Calu3 (cell line): ENCODE measurements at places on chromosomes 4 and X. TPM values are rescaled to one million over a fixed set of nuclear protein-coding genes. Genes with fewer than 3 reads are reported as not detected.

DNA sequence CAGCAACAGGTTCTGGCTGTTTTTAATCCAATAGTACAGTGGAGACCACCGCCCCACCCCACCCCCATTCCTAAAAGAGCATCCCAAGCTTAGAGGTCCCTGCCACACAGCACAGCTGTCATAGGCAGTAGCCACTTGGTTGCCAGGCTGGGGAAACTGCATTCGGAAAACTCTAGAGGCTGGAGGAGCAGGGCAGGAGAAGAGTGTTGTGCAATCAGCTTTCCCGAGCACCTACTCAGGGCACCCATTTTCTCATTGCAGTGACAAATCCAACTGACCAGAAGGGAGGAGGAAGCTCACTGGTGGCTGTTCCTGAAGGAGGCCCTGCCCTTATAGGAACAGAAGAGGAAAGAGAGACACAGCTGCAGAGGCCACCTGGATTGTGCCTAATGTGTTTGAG, 1.1 kb downstream of the CXCL1 start:
- H3K27me3 ChIP-seq: no peaks in the 10 kb centered on the region
- peaks cover 18% of the 10 kb centered on the region for H3K4me1 ChIP-seq
- peaks cover 57% of the 10 kb centered on the region for H3K36me3 ChIP-seq
- peak overlapping the region; percentile 88 for H3K4me3 ChIP-seq
- H3K27ac ChIP-seq: peak overlapping the region; percentile 29

GRCh38 chr4:100569196-100569595, 51.4 kb upstream of the EMCN start:
- H3K27ac ChIP-seq: no peak overlapping the region
- no peak overlapping the region for H3K4me3 ChIP-seq
- no peaks in the 10 kb centered on the region for H3K27me3 ChIP-seq
- H3K36me3 ChIP-seq: no peaks in the 10 kb centered on the region
- no peaks in the 10 kb centered on the region for H3K4me1 ChIP-seq

DNA sequence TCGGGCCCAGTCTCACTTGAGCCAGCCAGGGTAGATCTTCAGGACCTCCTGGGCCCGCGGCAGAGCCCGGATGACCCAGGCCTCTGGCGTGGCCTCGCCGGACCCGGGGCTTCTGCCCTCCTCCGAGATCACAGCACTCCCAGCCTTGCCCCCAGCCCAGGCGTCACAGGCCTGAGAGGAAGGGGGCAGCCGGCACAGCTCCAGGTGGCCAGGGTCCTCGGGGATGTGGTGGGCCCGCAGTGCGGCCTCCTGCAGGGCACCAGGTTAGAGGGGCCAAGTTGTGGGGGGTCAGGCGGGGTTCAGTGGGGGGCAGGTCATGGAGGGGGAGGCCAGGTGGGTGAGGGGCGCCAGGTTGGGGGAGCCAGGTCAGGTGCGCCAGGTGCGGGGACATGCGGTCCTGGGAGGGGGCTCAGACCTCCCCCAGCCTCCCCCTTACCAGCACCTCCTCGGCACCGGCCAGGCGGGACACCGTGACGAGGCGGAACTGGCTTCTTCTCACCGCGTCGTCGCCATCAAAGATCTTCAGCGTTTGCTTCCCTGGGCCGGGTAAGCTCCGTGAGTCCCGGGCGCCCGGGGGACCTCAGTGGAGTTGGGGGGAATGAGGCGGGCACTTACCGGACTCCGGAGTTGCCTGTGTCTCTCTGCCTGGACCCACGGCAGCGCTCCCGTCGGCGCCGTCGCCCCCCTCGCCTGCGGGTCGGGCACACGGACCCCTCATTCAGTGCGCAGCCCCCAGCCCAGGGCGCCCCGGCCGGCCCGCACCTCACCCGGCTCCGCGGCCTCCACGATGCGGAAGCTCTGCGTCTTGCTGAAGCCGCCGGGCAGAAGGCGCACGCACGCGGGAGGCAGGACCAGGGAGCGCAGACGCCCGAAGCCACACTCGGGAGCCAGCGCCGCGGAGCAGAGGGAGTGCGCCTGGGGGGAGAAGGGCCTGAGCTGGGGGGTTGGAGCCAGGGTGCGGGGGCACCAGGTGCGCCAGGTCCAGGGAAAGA, 6.0 kb downstream of the DGKQ start:
- no peak for DNase-seq
- peaks cover 7% of the 10 kb centered on the region for H3K4me1 ChIP-seq
- no peak overlapping the region for H3K27ac ChIP-seq
- peaks cover 10% of the 10 kb centered on the region for H3K36me3 ChIP-seq
- H3K4me3 ChIP-seq: no peak overlapping the region
- no peaks in the 10 kb centered on the region for H3K27me3 ChIP-seq

Gene CMC4
- total RNA-seq: 0.59 and 2.1 TPM in 2 replicates

Gene STPG2
- total RNA-seq: not detected in 2 replicates

GRCh38 chr4:15234116-15234855, 193.5 kb upstream of the C1QTNF7 start:
- no peaks in the 10 kb centered on the region for H3K4me1 ChIP-seq
- H3K27me3 ChIP-seq: peaks cover 13% of the 10 kb centered on the region
- H3K36me3 ChIP-seq: no peaks in the 10 kb centered on the region
- no peak overlapping the region for H3K4me3 ChIP-seq
- DNase-seq: no peak

Gene GNRHR
- not detected in 2 replicates for total RNA-seq

- peaks cover 33% of the 10 kb centered on the region for H3K36me3 ChIP-seq
- no peak overlapping the region for H3K27ac ChIP-seq
- no peaks in the 10 kb centered on the region for H3K4me1 ChIP-seq
- no peak overlapping the region for H3K4me3 ChIP-seq
Measured at GRCh38 chr4:186633844-186634243, 78.5 kb upstream of the MTNR1A start.

GRCh38 chr4:82744284-82744968, 54.2 kb downstream of the SCD5 start:
- DNase-seq: peak; percentile 24
- peak overlapping the region; percentile 74 for H3K27ac ChIP-seq
- H3K36me3 ChIP-seq: peaks cover 7% of the 10 kb centered on the region
- no peak overlapping the region for H3K4me3 ChIP-seq

- no peak overlapping the region for H3K27ac ChIP-seq
- peaks cover 17% of the 10 kb centered on the region for H3K4me1 ChIP-seq
- no peak for DNase-seq
- no peaks in the 10 kb centered on the region for H3K27me3 ChIP-seq
- no peak overlapping the region for H3K4me3 ChIP-seq
- peaks cover 14% of the 10 kb centered on the region for H3K36me3 ChIP-seq
Measured at GRCh38 chrX:155891446-155892210, 10.5 kb downstream of the VAMP7 start.

- no peaks in the 10 kb centered on the region for H3K36me3 ChIP-seq
- H3K27me3 ChIP-seq: no peaks in the 10 kb centered on the region
- peaks cover 6% of the 10 kb centered on the region for H3K4me1 ChIP-seq
- H3K27ac ChIP-seq: no peak overlapping the region
- H3K4me3 ChIP-seq: no peak overlapping the region
Measured at GRCh38 chr4:37803348-37803973, 23.0 kb upstream of the PGM2 start.

GRCh38 chr4:75639124-75639695, 8.9 kb upstream of the CDKL2 start:
- H3K36me3 ChIP-seq: peaks cover 27% of the 10 kb centered on the region
- no peak for DNase-seq
- H3K27me3 ChIP-seq: no peaks in the 10 kb centered on the region
- peak overlapping the region; percentile 9 for H3K27ac ChIP-seq
- H3K4me1 ChIP-seq: no peaks in the 10 kb centered on the region

- H3K4me1 ChIP-seq: no peaks in the 10 kb centered on the region
- no peak overlapping the region for H3K4me3 ChIP-seq
- H3K27me3 ChIP-seq: no peaks in the 10 kb centered on the region
- no peaks in the 10 kb centered on the region for H3K36me3 ChIP-seq
Measured at GRCh38 chr4:127304356-127304755, 328.4 kb upstream of the INTU start.

DNA sequence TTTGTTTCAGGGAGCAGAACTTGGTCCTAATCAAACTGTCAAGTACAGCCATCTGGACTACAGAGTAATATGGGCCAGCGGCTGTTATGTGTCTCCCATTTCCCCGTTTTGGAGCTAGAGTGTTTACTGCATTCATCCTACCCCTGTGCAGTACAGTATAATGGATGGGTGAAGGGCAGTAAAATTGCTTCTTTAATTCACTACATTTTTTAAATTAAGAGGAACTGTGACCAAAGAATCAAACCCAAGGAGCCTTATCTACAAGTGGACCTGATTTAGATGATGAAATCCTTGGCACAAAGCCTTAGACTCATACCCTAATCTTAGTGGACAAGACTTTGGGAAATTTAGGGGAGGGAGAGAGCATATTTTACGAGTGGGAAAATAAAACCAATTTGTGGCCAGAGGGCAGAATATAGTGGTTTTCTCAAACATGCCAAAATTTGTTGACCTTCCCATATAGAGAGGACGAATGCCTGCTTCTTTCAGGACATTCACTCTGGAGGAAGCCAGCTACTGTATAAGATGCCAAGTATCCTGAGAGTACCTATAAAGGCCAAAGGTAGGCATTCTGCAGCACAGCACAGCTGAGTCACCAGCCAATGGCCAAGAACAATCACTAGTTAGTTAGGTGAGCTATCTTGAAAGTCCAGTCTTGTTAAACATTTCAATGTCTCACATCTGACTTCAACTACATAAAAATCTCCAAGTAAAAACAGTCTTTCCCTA, 253.8 kb upstream of the KCNIP4 start:
- no peaks in the 10 kb centered on the region for H3K27me3 ChIP-seq
- peak; percentile 4 for DNase-seq
- H3K4me3 ChIP-seq: no peak overlapping the region
- H3K4me1 ChIP-seq: no peaks in the 10 kb centered on the region

DNA sequence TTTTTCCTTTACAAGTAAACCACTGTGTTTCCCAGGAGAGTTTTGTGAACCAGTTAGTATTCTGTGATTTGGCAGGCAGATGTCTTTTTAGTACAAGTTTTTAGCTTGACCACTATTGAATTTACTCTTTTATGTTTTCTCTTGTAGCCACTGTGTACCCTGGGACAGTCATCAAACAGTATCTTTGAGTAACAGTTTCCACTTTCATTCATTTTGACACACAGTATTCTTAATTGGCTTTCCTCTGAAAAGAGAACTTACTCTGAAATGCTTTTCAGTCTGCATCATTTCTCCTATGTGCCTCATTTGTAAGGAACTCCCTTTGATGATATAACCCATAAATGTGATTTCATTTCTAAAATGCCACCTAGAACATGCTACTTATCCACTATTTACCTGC, 476.5 kb downstream of the PDGFC start:
- H3K36me3 ChIP-seq: no peaks in the 10 kb centered on the region
- H3K27me3 ChIP-seq: no peaks in the 10 kb centered on the region
- no peak overlapping the region for H3K27ac ChIP-seq
- no peak for DNase-seq

GRCh38 chrX:37075892-37076595, 67.9 kb downstream of the FAM47C start:
- no peaks in the 10 kb centered on the region for H3K36me3 ChIP-seq
- H3K27me3 ChIP-seq: no peaks in the 10 kb centered on the region
- no peak overlapping the region for H3K27ac ChIP-seq
- DNase-seq: no peak
- no peak overlapping the region for H3K4me3 ChIP-seq

DNA sequence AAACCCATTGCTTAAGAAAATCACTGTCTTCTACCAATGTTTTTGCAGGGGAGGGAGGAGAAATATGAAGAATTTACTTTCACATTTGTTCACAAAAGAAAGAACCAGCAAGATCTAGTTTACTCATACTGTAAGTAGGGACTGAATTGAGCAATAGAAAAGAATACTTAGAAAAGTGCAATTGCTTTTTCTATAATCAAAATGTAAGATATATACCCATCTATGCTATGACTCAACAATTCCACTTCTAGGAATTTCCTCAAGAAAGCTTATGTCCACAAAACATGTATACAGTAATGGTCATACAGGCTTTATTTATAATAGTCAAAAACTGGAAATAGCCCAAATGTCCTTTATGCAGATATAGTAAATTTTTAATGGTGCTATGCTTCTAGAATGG, 196.4 kb downstream of the LRBA start:
- no peak overlapping the region for H3K4me3 ChIP-seq
- no peaks in the 10 kb centered on the region for H3K36me3 ChIP-seq
- H3K27ac ChIP-seq: no peak overlapping the region
- H3K4me1 ChIP-seq: no peaks in the 10 kb centered on the region

Gene MRFAP1L1
- 31.7 and 33.1 TPM in 2 replicates for total RNA-seq

- no peak overlapping the region for H3K4me3 ChIP-seq
- H3K27ac ChIP-seq: no peak overlapping the region
- H3K36me3 ChIP-seq: no peaks in the 10 kb centered on the region
Measured at GRCh38 chrX:110293658-110294057, 24.2 kb downstream of the AMMECR1 start.

GRCh38 chr4:175827516-175827915, 15.5 kb upstream of the GPM6A start:
- no peak for DNase-seq
- H3K27ac ChIP-seq: no peak overlapping the region
- H3K4me3 ChIP-seq: no peak overlapping the region
- no peaks in the 10 kb centered on the region for H3K27me3 ChIP-seq

- H3K27me3 ChIP-seq: no peaks in the 10 kb centered on the region
- peaks cover 63% of the 10 kb centered on the region for H3K4me1 ChIP-seq
- peak overlapping the region; percentile 14 for H3K4me3 ChIP-seq
Measured at GRCh38 chr4:183175631-183176232, 76.7 kb downstream of the WWC2 start.

Gene EPGN
- 0.40 and 0.51 TPM in 2 replicates for total RNA-seq

Gene SYP
- total RNA-seq: 1.9 and 2.7 TPM in 2 replicates

Gene SNCA
- total RNA-seq: 27.6 and 36.8 TPM in 2 replicates

Gene DCLK2
- total RNA-seq: 0.15 and 0.31 TPM in 2 replicates
